Foreskin melanocyte (primary cell): ENCODE measurements at places on chromosomes 7 and 10.
A peak's percentile ranks its signal among the peaks of the same experiment; 100 is the strongest.

GRCh38 chr7:128108641-128109423 is 77.6 kb upstream of the LRRC4 start:
- DNase-seq: no peak

GRCh38 chr10:61752111-61753011 is 89.6 kb downstream of the CABCOCO1 start:
- DNase-seq: peak; percentile 59

DNA sequence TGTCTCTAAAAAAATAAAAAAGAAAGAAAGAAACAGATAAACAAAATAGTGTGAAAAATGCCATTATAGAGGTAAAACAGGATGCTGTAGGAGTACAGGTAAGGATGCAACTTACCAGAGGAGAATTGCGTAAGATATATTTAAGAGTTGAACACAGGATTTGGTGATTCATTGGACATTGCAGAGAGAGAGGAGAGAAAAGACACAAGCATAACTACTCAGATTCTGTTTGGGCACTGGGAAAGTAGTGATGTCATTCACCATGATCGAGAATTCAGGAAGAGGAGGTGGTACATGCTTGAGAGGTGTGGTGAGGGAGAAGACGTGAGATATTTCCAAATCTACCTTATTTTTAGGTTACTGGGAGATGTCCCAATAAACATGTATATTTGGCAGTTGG is 97.6 kb downstream of the AASS start:
- DNase-seq: no peak

- DNase-seq: no peak
These were observed 64.4 kb downstream of the RAPGEF5 start for GRCh38 chr7:22292531-22292930.

DNA sequence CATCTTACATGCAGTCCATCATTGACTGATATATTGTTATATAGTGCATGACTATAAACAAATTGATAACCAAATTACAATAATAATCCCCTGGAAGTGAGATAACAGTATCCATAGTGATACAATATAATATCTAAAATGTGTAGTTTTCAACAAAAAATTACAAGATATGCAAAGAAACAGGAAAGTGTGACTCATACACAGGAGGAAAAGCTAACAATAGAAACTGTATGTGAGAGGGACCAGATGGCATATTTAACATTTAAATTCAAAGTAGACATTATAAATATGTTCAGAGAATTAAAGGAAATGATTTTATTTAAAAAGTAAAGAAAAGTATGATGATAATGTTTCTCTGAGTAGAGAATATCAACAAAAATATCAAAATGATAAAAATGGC is 8.0 kb downstream of the OR9A2 start:
- DNase-seq: no peak

DNA sequence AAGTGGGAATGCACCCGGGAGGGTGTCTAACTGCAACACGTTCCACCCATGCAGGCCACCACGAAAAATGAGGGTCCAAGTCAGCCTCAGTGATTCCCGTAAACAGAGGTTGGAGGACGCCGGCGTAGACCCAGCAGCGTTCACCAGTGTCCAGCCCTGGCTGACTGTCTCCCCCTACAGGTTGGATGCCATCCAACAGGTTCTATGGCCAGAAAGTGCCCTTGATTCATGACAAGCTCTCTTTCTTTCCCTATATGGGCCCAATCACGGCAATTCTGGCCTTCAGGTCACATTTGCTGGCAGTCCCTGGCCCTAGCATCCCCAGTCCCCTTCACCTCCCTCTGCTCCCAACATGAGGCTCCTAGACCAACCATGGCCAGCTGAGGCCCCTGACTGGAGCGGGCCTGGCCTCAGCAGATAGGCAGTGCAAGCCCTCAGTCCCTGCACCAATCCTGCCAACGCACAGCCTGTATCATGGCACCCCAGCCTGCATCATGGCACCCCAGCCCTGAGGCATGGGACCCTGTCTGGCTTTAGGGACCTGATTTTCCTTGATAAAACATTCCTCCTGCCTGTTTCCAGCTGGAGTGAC is 227.4 kb downstream of the GRID1 start:
- DNase-seq: no peak

GRCh38 chr7:20593501-20593900 is 22.0 kb upstream of the ABCB5 start:
- DNase-seq: peak; percentile 78

DNA sequence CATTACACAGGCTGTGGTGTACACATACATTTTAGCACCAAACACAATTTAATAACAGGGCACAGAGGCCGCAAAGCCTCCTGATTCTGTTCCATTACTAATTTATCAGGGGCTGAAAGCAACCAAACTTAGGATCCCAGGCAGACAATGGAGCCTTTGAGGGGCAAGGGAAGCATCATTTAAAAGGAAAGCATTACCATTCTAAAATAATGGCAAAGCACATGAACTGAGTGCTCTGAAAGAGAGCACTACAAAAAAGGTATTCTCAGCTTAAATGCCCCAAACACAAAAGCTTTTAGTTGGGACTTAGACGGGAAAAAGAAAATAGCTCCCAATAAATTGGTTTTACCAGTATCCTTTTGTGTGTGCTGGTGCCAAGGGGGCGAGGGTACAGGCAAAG is 282.0 kb upstream of the ETV1 start:
- peak; percentile 48 for DNase-seq

DNA sequence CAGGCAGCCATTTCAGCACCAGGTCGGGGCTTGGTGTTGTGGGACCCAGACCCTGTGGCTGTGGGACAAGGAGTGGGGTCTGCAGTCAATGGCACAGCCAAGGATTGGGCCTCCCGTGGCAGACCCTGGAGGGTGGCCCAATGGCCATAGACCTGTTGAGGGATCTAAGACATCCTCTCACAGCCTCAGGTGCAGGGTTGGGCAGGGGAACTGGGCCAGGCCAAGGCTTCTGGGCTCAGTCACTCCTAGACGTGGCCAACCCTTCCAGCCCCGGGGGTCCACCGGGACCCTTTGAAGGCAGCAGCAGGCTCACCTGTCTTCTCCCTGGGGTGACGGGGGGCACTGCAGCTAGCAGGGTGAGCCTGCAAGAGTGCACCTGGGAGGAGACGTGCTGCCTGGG is 45.7 kb upstream of the DPYSL4 start:
- DNase-seq: no peak

GRCh38 chr10:126421756-126422256 is 33.5 kb upstream of the ADAM12 start:
- peak; percentile 55 for DNase-seq

GRCh38 chr7:139431459-139431858 is 52.0 kb downstream of the KLRG2 start:
- no peak for DNase-seq

GRCh38 chr7:39808796-39809481 is 141.1 kb upstream of the CDK13 start:
- DNase-seq: no peak

- DNase-seq: peak; percentile 72
These were observed 19.7 kb downstream of the DNAJC12 start for GRCh38 chr10:67818323-67818722.

GRCh38 chr10:113015201-113015600 is 65.2 kb downstream of the TCF7L2 start:
- no peak for DNase-seq

GRCh38 chr10:113232928-113233511 is 283.0 kb downstream of the TCF7L2 start:
- DNase-seq: no peak

DNA sequence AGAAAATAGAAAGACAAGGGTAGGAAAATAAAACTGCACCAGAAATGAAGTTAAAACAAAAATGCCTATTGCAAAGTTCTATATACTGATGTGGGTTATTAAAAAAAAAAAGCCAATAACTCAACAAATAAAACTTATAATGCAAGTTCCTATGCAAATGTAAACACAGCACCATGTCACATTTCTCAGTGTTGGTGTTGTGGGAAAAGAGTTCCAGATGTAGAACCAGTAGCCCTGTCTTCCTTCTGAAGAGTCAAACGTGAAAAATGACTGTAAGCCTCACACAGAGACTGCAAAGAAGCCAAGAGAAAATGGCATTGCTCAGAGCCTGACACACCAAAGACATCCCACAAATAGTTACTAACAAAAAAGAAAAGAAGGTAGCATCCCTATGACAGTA is 10.1 kb downstream of the PON2 start:
- no peak for DNase-seq

DNA sequence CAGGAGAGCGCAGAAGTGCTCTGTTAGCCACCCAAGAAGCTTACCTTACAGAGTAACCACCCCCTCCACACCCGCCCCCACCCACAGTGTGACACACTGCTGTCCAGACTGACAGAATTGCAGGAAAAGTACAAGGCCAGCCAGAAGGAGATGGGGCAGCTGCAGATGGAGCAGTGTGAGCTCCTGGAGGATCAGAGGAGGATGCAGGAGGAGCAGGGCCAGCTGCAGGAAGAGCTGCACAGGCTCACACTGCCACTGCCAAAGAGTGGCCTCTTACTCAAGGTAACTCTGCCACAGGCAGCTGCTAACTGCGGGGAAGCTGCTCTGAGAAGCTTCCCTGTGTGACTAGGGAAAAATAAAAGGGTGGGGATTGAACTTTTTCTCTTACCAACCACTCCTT is 17.6 kb downstream of the CCDC136 start:
- no peak for DNase-seq

- DNase-seq: no peak
These were observed 48.6 kb upstream of the ITPRID1 start for GRCh38 chr7:31465285-31465684.

DNA sequence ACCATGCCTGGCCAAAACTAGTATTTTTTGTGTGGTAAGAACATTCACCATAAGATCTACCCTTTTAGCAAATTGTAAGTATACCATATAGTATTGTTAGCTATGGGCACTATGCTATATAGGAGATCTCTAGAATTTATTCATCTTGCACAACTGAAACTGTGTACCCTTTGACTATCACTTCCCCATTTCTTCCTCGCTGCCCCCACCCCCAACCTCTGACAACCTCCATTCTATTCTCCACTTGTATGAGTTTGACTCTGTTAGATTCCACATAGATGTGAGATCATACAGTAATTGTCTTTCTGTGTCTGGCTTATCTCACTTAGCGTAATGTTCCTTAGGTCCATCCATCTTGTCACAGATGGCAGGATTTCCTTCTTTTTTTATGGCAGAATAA is 3.6 kb downstream of the CASP7 start:
- DNase-seq: no peak

GRCh38 chr10:95474228-95475002 is 86.8 kb downstream of the SORBS1 start:
- no peak for DNase-seq

DNA sequence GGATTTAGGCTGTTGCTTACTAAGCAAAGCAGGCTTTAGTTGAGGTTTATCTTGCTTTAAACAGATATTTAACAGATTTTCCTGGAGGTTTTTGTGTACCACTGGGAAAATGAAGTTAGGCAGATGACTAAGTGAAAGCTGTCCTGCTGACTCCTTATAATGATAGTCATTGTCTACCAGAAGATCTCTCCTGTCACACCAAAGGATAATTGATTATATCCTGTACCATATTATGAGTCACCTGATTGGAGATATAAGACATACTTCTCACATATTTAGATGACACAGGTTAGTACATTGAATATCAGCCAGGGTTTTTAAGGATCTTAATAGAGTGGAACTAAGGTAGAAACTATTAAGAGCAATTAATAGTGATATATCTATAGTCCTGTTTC is 68.4 kb downstream of the PTEN start:
- DNase-seq: peak; percentile 70

GRCh38 chr10:5402798-5403197 is 1.8 kb downstream of the TUBAL3 start:
- no peak for DNase-seq

DNA sequence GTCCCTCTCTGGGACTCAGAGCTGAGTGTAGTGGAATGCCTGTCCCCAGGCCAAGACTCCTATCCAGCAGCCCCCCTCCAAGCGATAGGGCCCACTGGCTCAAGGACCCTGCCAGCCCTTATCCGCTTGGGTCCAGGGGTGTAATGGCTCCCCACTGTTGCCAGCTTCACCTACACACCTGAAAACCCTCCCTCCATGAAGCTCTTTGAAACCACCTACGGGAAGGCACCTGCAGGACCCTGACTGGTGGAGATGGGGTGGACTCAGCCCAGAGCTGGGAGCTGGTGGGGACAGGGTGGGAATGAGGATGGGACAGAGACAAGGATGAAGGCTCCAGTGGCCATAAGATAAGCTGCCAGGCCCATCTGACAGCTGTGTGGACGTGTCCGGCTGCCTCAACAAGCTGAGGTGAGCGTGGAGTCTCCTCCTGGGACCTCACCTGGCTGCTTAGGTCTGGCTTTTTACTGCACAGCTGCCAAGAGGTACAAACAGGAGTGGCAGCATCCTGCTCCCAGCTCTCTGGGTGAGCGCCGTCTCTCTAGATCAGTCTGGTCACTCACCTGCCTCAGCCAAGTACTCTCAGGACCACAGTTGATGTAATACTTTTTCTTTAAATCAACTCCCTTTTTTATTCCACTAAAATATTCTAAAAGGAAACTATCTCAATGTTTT is 41.9 kb downstream of the DRGX start:
- DNase-seq: no peak

DNA sequence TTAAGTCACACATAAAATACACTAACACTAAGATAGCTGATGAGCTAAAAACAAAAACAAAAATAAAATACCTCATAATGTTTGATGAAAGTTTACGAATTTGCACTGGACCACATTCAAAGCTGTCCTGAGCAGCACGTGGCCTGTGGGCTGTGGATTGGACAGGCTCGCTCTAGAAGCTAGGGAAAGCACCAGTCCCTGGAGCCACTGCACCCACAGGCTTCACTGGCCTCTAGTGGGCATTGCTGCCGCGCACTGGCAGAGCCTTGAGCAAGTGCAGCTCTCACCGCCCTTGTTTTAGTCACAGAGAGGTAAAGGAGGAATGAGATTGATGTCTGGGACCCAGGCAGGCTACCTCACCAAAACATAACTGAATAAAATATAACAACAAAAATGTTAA is 67.6 kb downstream of the PAX2 start:
- no peak for DNase-seq

DNA sequence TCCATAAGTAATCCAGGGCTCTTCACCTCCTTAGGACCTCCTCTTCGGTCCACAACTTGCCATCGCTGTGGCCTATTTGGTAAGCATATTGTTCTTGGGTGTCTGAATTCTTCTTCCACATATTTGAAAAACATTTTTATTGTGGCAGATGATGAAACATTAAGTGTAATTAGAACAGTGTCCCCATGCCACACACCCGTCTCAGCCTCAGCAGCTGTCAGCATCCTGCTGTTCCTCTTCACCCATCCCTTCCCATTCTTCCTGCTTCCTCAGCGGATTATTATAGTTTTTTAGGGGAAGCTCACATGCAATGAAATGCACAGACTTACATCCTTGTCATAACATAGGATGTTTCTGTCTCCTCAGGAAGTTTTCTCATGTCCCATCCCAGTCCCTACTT is 20.1 kb downstream of the TDRD1 start:
- DNase-seq: no peak

- no peak for DNase-seq
These were observed 257.2 kb downstream of the KIAA1217 start for GRCh38 chr10:24465891-24466818.

DNA sequence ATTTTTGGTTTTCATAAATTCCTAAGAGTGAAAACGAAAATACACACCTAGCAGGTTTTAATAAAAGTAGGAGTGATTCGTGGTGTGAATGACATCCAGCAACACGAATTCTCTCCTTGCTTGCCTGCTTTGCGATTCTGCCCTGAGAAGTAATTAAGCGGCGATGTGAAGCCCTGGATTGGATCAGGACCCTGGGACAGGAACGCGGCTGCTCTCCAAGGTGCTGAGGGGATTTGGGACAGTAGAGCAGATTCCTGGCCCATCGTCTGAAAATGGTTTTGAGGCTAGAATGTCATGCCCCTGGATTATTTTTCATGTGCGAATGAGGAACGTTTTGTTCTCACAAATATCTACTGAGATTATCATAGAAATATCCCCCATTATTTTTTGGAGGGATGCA is 7.8 kb downstream of the NPS start:
- no peak for DNase-seq
